ENCODE measurements at places on chromosomes 12 and 14. TPM values are rescaled to one million over a fixed set of nuclear protein-coding genes. Genes with fewer than 3 reads are reported as not detected.

NOVA1 gene
- 11.5 TPM for total RNA-seq

LRTM2 gene
- total RNA-seq = 0.20 TPM

CPM gene
- total RNA-seq = 20.5 TPM

GZMH gene
- total RNA-seq = not detected

ARHGEF25 gene
- total RNA-seq = 32.5 TPM

NPFF gene
- total RNA-seq = 0.59 TPM

A2M gene
- total RNA-seq = 150 TPM

OAS1 gene
- 9.9 TPM for total RNA-seq

CHGA gene
- 0.69 TPM for total RNA-seq

TMEM119 gene
- total RNA-seq = 61.1 TPM

KLHDC1 gene
- 10.1 TPM for total RNA-seq

KITLG gene
- 34.1 TPM for total RNA-seq

GLTP gene
- total RNA-seq = 82.9 TPM

SPX gene
- total RNA-seq = 1.5 TPM

SYNDIG1L gene
- total RNA-seq = not detected

ARMH4 gene
- total RNA-seq = 13.8 TPM

RNF41 gene
- total RNA-seq = 36.2 TPM

USP15 gene
- 96.3 TPM for total RNA-seq

DEPDC4 gene
- 1.9 TPM for total RNA-seq

DDN gene
- 0.69 TPM for total RNA-seq

RFC5 gene
- total RNA-seq = 16.5 TPM

KRT8 gene
- total RNA-seq = 16.2 TPM

COCH gene
- 7.9 TPM for total RNA-seq

AMDHD1 gene
- 0.20 TPM for total RNA-seq

KLRC1 gene
- 0.99 TPM for total RNA-seq

SDR9C7 gene
- total RNA-seq = 7.1 TPM

GPD1 gene
- 163 TPM for total RNA-seq

COX14 gene
- total RNA-seq = 34.8 TPM

TRIM9 gene
- total RNA-seq = 3.3 TPM

APEX1 gene
- total RNA-seq = 60.7 TPM

IL26 gene
- total RNA-seq = not detected

SLC25A47 gene
- not detected for total RNA-seq

LGR5 gene
- total RNA-seq = 13.7 TPM

TSPAN31 gene
- total RNA-seq = 44.0 TPM

CLEC4D gene
- 0.99 TPM for total RNA-seq

TROAP gene
- total RNA-seq = 5.6 TPM

KERA gene
- 4.8 TPM for total RNA-seq

CLECL1 gene
- total RNA-seq = not detected

CCDC38 gene
- not detected for total RNA-seq

MGP gene
- total RNA-seq = 127 TPM

GDF3 gene
- not detected for total RNA-seq

ASPG gene
- 3.6 TPM for total RNA-seq

KRT85 gene
- 98.6 TPM for total RNA-seq

SLC11A2 gene
- 56.3 TPM for total RNA-seq

FBXO21 gene
- 58.3 TPM for total RNA-seq

NEUROD4 gene
- total RNA-seq = not detected

FGD6 gene
- total RNA-seq = 14.1 TPM

LMO3 gene
- 8.9 TPM for total RNA-seq

SAMD15 gene
- total RNA-seq = 0.79 TPM

CCDC177 gene
- not detected for total RNA-seq

KLRK1 gene
- total RNA-seq = 0.69 TPM

TAS2R20 gene
- 10.4 TPM for total RNA-seq

FITM1 gene
- total RNA-seq = 13.0 TPM

KRT74 gene
- 133 TPM for total RNA-seq

MSI1 gene
- 0.99 TPM for total RNA-seq
